ENCODE measurements at places on chromosomes 5 and 9. TPM values are rescaled to one million over a fixed set of nuclear protein-coding genes. Genes with fewer than 3 reads are reported as not detected.

FRRS1L gene
- 86.4 TPM for polyA plus RNA-seq

- H3K27me3 ChIP-seq: no peaks in the 10 kb centered on the region
Measured at GRCh38 chr5:16131878-16132277, 47.7 kb downstream of the MARCHF11 start.

GRCh38 chr9:88742483-88742882, 207.5 kb downstream of the NXNL2 start:
- H3K27ac ChIP-seq: peak overlapping the region; percentile 47
- no peaks in the 10 kb centered on the region for H3K36me3 ChIP-seq
- H3K27me3 ChIP-seq: no peaks in the 10 kb centered on the region
- no peak overlapping the region for H3K4me3 ChIP-seq

OGN gene
- polyA plus RNA-seq: 316 TPM

- no peaks in the 10 kb centered on the region for H3K36me3 ChIP-seq
- H3K4me1 ChIP-seq: no peaks in the 10 kb centered on the region
- no peak overlapping the region for H3K4me3 ChIP-seq
- no peak overlapping the region for H3K27ac ChIP-seq
- DNase-seq: no peak
- H3K27me3 ChIP-seq: no peaks in the 10 kb centered on the region
Measured at GRCh38 chr5:97077246-97077645, 65.2 kb downstream of the LIX1 start.

DNA sequence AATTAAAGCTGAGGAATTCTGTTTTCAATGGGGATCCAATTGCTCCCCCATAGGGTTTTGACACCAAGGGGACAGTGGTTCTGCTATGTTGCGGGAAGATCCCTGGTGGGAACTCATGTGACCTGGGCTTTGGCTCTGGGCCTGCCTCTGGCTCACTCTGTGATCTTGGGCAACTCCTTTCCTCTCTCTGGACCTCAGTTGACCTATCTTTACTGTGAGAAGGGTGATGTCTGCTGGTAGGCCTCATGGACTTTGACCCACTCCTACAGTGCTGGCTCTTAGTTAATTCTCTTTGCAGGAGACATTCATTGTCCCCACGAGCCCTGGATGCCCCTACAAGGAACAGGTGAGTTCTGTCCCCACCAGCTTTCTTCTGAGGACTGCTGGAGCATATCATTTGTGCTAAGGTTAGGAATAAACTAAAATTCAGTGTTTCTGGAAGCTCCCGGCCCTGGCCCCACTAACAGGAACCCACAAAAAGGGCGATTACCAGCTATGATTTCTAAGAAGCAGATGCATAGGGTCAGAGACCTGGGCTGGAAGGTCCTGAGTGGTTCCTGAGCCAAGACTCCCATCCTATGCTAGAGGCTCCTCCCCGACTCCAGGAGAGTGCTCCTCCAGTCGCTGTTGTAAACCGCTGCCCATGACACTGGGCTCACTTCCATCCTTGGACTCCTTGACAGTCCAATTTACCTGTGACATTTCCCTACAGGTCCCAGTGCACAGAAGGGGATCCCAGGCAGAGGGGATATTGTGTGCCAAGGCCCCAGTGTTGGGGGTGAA, 218.3 kb downstream of the PAX5 start:
- H3K4me1 ChIP-seq: peaks cover 17% of the 10 kb centered on the region
- no peaks in the 10 kb centered on the region for H3K36me3 ChIP-seq
- DNase-seq: no peak
- H3K4me3 ChIP-seq: no peak overlapping the region

- H3K4me3 ChIP-seq: no peak overlapping the region
- no peaks in the 10 kb centered on the region for H3K36me3 ChIP-seq
Measured at GRCh38 chr9:82570226-82570625, 492.7 kb downstream of the RASEF start.

DNA sequence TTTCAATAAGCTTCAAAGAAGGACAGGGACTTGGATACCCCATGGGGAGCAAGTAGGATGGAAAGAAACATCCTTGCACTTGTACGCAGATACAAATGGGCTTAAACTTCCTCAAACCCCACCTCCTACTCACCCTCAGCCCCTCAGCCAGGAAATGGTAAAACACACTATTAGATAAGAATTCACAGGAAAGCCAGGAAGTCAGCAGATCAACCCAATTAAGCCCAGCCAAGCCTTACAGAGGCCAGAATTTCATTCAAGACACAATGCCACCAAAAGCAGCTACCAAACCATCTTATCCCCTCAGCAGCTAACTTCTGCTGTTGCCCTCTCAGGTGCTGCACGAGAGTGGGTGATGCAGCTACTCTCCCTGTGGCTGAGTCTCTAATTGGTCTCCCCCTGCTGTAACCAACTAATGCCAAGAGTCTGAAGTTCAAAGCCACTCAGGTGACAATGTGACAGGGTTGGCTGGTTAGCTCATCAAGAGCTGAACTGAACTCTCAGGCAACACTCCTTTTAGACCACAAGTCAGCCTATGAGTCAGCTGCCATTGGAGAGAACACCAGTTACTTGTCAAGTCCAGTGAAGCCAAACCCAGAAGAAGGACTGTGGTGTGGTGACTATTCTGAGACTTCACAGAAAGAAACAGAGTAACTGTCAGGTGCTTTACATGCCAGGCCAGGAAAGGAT, 201.9 kb downstream of the ZNF608 start:
- H3K27ac ChIP-seq: no peak overlapping the region
- H3K36me3 ChIP-seq: no peaks in the 10 kb centered on the region
- no peaks in the 10 kb centered on the region for H3K27me3 ChIP-seq
- no peak for DNase-seq

DNA sequence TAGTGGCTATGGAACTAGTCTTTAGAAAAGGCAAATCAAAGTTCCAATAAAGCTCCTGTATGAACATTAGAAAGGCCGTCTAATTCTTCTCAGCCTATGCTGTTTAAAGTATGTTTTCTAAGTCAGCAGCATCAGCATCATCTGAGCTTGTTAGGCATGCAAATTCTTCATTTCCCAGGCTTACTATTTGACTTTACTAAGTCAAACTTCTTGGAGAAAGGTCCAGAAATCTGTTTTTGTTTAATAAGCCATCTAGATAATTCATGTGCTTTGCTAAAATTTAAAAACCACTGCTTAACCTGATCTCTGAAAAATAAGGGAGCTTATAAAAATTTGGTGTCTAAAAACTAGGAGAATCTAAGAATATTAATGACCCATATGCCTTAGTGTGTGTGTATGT, 200.2 kb upstream of the SGCD start:
- no peaks in the 10 kb centered on the region for H3K27me3 ChIP-seq
- DNase-seq: no peak
- H3K4me3 ChIP-seq: no peak overlapping the region
- no peaks in the 10 kb centered on the region for H3K4me1 ChIP-seq
- H3K36me3 ChIP-seq: no peaks in the 10 kb centered on the region
- no peak overlapping the region for H3K27ac ChIP-seq

DNA sequence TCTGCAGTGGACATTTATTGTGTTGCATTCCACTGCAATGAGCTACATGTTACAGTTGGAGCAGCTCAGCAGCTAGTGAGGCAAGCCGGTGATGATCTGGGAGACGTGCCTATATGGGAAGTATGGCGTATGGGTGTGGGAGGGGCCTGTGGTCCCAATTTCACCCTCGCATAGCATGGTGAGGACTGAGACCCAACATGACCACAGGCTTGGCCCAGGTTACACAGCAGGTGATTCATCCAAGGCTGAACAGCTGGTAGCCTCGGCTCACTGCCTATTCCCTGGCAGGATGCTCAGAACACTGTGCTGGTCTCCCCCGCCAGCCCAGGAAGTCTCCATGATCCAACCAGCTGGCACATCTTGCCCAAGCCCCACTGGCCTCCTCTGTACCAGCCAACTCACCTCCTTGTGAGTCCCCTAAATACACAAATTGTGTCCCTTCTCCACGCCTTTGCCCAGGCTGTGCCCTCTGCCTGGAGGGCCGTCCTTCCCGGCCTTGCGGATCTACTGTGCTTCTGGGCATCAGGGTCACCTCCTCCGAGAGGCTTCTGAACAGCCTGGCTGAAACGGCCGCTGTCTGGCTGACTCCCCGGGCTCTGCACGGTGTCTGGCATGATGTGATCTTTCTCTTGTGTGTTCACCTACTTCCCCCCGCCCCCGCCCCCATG, 81.4 kb downstream of the NSUN2 start:
- H3K36me3 ChIP-seq: no peaks in the 10 kb centered on the region
- no peak overlapping the region for H3K4me3 ChIP-seq
- no peaks in the 10 kb centered on the region for H3K27me3 ChIP-seq
- no peaks in the 10 kb centered on the region for H3K4me1 ChIP-seq

DNA sequence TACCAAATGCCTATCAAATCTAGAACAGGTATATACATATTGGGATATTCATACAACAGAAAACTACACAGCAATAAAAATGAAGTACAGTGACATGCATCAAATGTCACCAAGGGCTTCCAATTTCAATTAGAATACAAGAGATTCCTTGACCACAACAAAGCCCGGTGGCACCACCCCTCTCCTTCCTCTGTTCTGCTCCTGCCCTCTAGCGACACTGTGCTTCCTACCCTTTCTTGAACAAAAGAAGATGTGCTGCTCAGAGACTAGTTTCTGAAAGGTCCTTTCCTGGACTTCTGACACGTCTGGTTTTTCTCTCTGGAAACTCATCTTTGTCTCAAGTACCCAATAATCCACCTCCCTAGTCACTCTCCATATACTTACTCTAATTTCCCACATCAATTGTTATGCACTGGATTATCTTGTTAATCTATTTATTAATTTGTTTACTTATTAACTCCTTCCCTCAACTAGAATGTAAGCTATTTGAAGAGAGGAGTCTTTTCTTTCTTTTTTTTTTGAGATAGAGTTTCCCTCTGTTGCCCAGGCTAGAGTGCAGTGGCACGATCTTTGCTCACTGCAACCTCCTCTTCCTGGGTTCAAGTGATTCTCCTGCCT, 70.4 kb upstream of the CTSV start:
- no peaks in the 10 kb centered on the region for H3K27me3 ChIP-seq
- H3K4me3 ChIP-seq: no peak overlapping the region
- H3K36me3 ChIP-seq: no peaks in the 10 kb centered on the region
- no peak for DNase-seq
- no peaks in the 10 kb centered on the region for H3K4me1 ChIP-seq

DNA sequence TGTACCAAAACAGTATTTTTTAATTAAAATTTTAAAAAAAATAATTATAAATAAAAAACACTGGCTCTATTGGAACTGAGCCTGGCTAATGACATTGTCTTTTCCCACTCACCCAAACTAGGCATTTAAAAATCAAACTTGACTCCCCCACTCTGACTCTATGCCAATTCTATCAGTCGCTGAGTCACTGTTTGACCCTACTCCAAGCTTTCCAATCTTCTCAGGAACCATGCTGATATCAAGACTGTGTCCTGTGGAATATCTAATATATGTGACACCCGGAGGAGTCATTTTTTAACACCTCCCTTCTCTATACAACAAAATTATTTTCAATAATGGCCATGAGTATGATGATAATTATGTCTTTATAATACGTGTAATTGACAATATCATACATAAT, 171.6 kb upstream of the RASEF start:
- no peaks in the 10 kb centered on the region for H3K4me1 ChIP-seq
- H3K36me3 ChIP-seq: no peaks in the 10 kb centered on the region
- no peaks in the 10 kb centered on the region for H3K27me3 ChIP-seq
- no peak overlapping the region for H3K27ac ChIP-seq
- DNase-seq: no peak

DNA sequence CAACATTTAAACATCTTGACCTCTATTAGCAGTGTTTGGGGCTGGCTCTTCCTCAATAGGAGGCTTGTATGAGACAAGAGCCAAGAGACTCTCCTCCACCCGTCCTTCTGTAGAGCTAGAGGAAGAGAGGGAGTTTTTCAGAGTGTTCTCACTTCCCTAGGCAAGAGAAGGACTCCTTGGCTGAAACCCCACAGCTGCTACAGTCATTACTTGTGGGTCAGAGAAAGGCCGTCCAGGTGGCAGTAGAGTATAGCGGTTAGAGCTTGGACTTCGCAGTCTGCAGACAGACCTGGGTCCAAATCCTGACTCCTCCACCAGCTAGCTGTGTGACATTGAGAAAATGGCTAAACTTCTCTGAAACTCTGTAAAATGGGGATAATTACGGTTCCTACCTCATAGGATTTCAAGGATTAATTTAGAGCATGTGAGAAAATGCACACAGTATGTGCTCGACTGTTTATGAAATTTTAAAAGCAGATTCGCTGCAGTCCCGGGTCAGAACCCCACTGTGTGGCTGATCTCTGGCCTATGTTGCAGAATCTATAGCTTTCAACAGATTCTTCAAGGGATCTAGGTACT, 80.8 kb upstream of the ARAP3 start:
- no peak overlapping the region for H3K27ac ChIP-seq
- H3K4me3 ChIP-seq: no peak overlapping the region
- H3K27me3 ChIP-seq: no peaks in the 10 kb centered on the region
- no peak for DNase-seq

GRCh38 chr9:127801955-127802575, 617 bp upstream of the FPGS start:
- H3K36me3 ChIP-seq: peaks cover 21% of the 10 kb centered on the region
- H3K27ac ChIP-seq: peak overlapping the region; percentile 85
- no peaks in the 10 kb centered on the region for H3K27me3 ChIP-seq
- H3K4me1 ChIP-seq: peaks cover 22% of the 10 kb centered on the region
- peak overlapping the region; percentile 72 for H3K4me3 ChIP-seq

GRCh38 chr5:104111632-104112031, 549.0 kb upstream of the NUDT12 start:
- H3K4me3 ChIP-seq: no peak overlapping the region
- H3K27me3 ChIP-seq: no peaks in the 10 kb centered on the region
- H3K4me1 ChIP-seq: no peaks in the 10 kb centered on the region
- DNase-seq: peak; percentile 23
- no peak overlapping the region for H3K27ac ChIP-seq
- no peaks in the 10 kb centered on the region for H3K36me3 ChIP-seq

GRCh38 chr5:132064738-132065331, 4.4 kb downstream of the IL3 start:
- DNase-seq: peak; percentile 77
- H3K27ac ChIP-seq: no peak overlapping the region
- peaks cover 3% of the 10 kb centered on the region for H3K4me1 ChIP-seq
- no peaks in the 10 kb centered on the region for H3K27me3 ChIP-seq
- no peaks in the 10 kb centered on the region for H3K36me3 ChIP-seq

GRCh38 chr5:112682621-112683061, 55.0 kb upstream of the APC start:
- no peak overlapping the region for H3K4me3 ChIP-seq
- H3K27me3 ChIP-seq: no peaks in the 10 kb centered on the region
- no peak for DNase-seq
- no peak overlapping the region for H3K27ac ChIP-seq
- no peaks in the 10 kb centered on the region for H3K4me1 ChIP-seq
